AG04449 (cell line): ENCODE measurements at places on chromosomes 5 and 9.

- DNase-seq: no peak
These were observed 11.2 kb downstream of the IER5L start for GRCh38 chr9:129166623-129167557.

DNA sequence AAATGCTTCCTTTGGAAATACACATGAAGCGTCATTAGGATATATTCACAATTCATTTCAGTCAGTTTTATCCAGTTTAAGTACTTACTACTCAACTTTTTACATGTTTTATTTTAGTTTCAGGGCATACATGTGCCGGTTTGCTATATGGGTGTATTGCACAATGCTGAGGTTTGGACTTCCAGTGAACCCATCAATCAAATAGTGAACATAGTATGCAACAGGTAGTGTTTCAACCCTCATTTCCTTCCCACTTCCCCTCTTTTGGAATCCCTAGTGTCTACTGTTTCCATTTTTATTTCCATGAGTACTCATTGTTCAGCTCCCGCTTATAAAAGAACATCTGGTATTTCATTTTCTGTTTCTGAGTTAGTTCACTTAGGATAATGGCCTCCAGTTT is 74.7 kb downstream of the TMEM161B start:
- no peak for DNase-seq

- DNase-seq: no peak
These were observed 27.4 kb upstream of the GCNT1 start for GRCh38 chr9:76431601-76432000.

GRCh38 chr9:85156652-85157051 is 487.1 kb downstream of the NTRK2 start:
- DNase-seq: no peak

DNA sequence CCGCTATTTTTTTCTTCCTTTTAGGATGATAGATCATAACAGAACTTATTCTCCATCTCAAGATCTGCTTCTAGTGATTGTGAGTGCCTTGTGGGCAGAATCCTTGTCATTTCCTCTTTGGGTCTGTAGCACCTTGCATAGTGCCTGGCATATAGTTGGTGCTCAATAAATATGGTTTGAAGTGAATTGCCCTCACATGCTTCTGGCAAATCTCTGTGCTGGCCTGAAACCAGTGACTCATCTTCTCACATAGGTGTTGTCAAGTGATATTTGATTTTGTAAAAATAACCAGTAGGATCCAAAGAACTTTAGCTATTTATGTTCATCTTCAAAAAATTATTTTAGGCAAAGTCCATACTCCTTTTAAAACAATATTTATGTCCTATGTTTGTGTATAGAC is 86.7 kb downstream of the GABRG2 start:
- no peak for DNase-seq

- no peak for DNase-seq
These were observed 24.1 kb upstream of the PCSK5 start for GRCh38 chr9:75866273-75866871.
